ENCODE measurements at places on chromosomes 3 and 15.

GRCh38 chr15:55977231-55977630 lies 16.2 kb downstream of the NEDD4 start:
- DNase-seq, result no peak

GRCh38 chr15:76866008-76866407 lies 39.1 kb downstream of the SCAPER start:
- DNase-seq, result no peak

- DNase-seq, result no peak
Measured at GRCh38 chr15:91228383-91228782, 128.3 kb downstream of the SV2B start.

- no peak for DNase-seq
Measured at GRCh38 chr3:173641696-173642095, 244.2 kb downstream of the NLGN1 start.

DNA sequence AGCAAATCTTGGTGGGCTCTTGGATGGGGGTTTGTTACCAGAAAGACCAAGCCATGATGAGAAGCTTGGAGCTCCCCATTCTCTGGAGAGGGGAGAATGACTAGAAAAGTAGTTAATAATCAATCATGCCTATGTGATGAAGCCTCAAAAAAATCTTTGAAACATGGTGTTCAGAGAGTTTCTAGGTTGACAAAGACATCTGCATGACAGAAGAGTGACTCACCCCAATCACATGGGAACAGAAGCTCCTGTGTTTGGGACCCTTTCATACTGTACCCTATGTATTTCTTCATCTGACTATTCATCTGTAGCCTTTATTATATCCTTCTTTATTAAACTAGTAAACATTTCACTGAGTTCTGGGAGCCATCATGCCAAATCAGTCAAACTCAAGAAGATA lies 87.4 kb downstream of the BCHE start:
- no peak for DNase-seq

GRCh38 chr3:38224357-38224756 lies 41.3 kb upstream of the SLC22A13 start:
- DNase-seq, result no peak

DNA sequence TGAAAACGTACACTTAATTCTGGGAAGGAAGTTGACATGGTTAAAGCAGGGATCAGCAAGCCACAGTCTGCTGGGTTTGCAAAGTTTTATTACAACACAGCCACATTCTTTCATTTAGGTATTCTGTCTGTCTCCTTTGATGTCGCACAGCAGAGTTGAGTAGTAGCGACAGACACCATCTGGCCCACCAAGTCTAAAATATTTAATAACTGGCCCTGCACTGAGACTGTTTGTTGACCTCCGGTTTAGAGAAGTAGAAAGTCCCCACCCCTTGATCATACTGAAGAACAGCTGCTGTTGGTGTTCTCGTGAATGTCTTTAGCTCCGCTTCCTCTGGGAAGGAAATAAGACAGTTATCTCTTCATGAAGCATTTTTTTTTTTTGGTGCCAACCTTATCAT lies 66.2 kb downstream of the MCTP2 start:
- no peak for DNase-seq

DNA sequence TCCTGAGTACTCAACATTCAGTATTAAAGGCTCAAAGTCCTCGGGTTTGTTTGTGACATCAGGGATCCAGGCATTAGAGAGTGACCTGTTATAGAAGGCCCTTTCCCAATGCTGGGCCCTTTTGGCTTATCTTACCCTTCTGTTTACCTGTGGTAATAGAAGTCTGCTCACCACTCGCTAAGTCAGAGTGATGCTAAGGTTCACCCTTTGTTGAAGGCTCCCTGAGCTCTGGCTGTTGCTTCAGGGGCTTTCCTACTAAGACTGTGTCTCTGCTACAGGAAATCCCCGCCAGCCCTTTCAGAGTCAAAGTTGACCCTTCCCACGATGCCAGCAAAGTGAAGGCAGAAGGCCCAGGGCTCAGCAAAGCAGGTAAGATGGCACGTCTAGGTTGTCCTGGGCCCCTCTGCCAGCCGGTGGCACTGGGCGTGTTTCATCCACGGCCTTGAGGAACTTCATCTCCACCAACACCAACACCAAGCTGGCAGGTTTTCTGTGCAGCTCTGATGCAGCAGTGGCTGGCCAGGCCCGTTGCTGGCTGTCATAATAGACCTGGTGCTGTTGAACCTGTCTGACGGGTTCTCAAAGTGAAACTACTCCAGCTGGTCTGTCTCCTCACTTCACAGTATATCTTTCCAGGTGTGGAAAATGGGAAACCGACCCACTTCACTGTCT lies 99.1 kb downstream of the DNASE1L3 start:
- no peak for DNase-seq

DNA sequence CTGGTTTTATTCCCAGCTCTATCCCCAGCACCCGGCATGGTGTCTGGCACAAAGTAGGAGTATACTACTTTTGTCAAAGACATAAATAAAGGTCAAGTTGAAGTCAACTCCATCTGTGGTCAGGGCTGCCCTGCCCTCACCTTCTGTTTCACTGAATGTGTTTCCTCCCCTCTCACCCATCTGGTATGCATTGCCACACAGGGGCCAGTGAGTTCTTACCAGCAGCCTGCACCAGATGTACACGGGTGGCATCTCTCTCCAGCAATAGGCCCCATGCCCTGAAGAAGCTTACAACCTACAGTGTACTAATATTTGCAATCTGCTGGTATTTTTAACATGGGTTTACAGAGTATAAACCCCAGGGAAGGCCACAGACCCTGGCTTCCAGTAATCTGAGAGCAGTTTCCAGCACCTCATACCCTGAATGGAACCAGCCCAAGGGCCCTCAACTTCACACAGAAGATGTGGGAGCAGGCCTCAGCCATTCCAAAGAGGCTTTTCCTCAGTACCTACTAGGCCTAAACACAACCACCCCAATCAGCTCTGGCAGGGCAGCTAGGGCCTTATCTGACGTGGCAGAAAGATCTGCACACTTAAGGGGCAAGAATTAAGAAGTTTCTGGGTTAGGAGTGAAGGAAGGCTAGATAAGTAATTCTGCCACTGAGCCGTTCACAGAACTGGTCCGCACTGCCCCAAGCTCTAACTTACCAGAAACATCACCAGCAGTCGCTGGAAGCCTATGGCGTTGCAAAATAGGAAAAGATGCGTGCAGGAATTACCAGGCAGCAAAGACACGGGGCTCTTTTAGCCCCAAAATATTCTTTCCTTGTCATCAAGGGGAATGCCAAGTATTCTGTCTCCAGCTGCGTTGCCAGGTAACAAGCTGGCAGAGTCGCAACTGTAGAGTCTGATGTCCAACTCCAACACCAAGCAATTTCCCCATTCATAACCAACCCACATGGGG lies 2.1 kb downstream of the IDH2 start:
- DNase-seq, result no peak

DNA sequence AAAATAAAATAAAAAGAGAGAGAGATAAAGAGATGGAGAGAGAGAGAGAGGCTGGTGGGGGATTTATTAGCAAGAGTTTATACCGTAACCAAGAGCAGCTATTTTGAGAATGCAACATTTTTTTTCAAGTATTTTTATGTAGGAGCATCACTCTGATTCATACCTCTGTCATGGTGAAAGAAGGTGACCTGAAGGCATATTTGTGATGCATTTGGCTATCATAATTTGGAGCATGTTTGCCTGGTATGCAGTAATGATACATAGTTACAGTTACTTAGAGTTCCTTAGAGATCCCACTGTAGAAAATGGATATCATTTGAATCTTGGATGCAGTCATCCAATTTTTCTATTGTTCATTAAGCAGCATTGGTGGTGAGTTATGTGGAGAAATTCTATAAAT lies 1472.4 kb downstream of the SI start:
- no peak for DNase-seq

- no peak for DNase-seq
Measured at GRCh38 chr15:73575636-73576247, 57.4 kb downstream of the NPTN start.

DNA sequence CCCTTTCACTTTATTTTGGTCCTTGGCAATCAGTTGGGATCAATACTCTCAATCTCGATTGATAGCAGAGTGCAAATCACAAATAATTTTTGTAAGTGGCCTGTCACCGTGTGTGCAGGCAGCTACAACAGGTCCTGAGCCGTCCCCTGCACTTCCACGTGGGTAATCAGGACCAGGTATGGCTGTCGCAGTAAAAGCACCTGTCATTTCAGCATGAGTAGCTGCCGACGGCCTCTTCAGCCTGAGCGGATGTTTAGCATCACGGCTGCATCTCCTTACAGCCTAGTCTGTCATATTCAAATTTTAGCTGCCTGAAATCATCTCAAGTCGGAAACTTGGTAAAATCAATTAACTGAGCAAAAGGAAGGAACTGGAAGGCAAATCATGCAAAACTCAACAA lies 53.0 kb upstream of the FOXP1 start:
- no peak for DNase-seq

DNA sequence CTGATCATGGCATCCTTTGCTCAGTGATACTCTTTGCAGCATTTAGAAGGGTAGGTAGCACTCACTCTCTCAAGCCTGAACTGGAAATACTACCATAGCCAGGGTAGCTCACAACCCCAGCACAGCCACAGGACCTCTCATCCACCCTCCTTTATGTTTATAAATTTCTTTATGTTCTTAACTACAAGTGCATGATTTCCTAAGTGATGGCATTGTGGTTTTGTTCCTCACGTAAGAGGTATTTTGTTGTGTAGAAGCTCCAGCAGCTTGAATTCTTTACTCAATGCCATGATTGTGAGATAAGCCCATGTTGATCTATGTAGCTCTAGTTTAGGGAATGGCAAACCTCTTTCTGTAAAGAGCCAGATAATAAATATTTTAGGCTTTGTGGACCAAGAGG lies 7.9 kb upstream of the RTP3 start:
- DNase-seq, result no peak

- no peak for DNase-seq
Measured at GRCh38 chr3:4532535-4533112, 39.5 kb downstream of the ITPR1 start.

GRCh38 chr15:71202712-71203111 lies 87.4 kb downstream of the THSD4 start:
- DNase-seq, result no peak

GRCh38 chr15:84794162-84794547 lies 23.0 kb upstream of the ALPK3 start:
- DNase-seq, result no peak

DNA sequence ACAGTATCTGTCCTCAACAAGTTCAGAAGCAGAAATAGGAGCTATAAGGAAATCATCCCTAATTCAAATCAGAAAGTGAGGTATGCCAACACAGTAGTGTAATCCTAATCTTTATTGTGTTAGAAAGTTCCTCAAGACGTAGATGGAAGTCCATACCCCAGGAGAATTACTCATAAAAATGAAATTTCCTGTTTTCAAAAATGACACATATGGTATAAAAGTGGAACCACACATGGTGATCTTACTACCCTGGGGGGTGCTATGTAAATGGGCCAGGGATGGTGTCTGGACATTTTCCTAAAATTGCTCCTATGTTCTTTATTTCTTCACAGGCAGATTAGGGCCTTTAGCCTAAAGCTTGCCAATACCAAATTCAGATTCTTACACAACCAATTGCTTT lies 204.1 kb downstream of the ARRDC4 start:
- no peak for DNase-seq

GRCh38 chr15:91599261-91599660 lies 254.2 kb upstream of the SLCO3A1 start:
- no peak for DNase-seq

GRCh38 chr3:196643201-196643749 lies 3.8 kb downstream of the NRROS start:
- DNase-seq, result no peak

All from activated CD4-positive, alpha-beta T cell treated with anti-CD3 and anti-CD28 coated beads, Interleukin-2, amount 50 U/mL, for 24 hours (primary cell).